ENCODE measurements at places on chromosomes 11 and 22.
A peak's percentile ranks its signal among the peaks of the same experiment; 100 is the strongest.

DNA sequence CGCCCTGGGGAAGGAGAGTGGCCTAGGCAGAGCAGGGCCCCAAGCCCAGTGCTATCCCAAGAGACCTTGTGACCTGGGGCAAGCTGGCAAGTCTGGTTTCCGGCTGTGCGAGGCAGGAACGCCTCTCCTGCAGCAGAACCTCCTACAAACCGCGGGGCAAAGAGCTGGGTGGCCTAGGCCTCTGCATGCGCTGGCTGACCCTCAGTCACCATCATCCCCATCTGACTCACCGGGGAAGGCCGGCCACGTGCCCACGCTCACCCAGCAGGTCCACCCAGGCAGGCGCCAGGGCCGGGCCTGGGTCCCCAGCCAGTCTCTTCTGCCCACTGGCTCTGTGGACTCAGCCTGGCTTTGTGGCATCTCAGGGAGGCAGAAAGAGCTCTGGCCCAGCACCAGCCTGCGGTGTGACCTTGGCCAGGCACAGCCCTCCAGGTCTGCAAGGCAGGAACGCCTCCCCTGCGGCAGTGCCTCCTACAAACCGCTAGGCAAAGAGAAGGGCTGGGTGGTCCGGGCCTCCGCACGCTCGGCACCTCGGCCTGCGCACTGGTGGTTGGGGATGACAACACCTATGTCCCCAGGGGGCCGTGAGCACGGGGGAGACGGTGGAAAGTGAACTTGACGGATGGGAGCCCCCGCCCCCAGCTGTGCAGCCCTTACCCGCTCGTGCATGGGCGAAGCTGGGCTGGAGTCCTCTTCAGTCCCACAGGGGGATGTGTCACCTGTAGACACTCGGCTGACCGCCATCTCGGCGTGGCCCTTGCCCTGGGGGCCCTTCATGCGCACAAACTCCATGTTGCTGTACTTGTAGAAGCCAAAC, 38.2 kb downstream of the KIAA0930 start:
- DNase-seq = no peak

- no peak for DNase-seq
Observed at GRCh38 chr11:78031629-78032028, 8.6 kb upstream of the KCTD14 start.

GRCh38 chr22:24727218-24727851, 47.2 kb downstream of the PIWIL3 start:
- DNase-seq = no peak

- DNase-seq = no peak
Observed at GRCh38 chr11:17314232-17314547, 37.4 kb upstream of the NCR3LG1 start.

DNA sequence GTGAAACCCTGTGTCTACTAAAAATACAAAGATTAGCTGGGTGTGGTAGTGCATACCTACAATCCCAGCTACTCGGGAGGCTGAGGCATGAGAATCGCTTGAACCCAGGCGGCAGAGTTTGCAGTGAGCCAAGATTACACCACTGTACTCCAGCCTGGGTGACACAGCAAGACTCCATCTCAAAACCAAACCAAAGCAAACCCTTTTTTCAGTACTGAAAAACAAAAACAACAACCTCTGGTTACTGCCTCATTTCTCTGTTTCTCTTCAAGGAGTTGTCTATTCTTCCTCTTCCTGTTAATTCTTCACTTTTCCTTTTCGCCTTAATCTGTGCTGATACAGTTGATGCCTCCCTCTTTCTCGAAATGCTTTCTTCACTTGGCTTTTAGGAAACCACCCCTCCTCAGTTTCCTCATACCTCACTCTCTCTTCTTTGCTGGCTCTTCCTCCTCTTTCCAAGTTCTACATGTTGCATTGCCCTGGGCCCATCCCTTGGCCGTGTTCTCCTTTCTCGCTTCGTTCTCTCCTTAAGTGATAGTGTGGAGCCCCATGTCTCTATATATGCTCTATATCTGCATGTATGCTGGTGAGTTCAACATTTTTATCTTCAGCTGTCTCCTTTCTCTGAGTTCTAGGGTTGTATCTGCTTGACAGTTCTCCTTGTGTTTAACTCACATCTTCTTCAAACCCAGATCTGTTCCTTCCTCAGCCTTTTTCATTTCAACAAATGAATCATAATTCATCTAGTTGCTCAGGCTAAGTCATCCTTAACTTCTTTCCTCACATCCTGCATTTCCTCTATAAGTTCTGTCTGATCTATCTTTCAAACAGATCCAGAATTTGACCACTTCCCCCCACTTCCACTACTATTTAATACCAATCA, 37.1 kb downstream of the NUCB2 start:
- DNase-seq = no peak

DNA sequence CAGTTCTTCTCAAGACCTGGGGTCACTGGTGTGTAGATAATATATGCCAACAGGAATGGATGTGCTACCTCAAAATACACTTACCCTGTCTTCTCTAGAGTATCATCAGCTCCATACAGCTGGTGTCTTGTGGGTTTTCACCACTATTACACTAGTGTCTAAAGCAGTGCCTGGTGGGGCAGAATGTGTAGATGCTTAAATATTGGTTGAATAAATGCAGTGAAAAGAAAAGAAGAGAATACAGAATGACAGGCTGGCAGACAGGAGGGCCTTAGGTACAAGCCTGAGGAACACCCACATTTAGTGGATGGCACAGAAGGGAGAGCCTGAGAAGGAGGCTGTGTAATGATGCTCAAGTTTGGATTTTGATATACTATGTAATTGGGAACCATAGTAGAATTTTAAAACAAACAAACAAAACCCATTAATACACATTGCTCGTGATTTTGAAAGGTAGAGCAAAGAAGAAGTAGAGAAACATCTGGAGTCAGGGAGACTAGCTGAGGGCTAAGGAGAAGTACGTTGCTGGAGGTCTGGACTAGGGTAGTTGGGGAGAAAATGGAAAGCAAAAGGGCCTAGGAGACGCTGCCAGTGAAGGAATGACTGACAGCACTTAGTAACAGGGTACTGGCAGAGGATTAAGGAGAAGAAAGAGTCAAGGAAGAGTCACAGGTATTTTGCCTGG, 20.5 kb upstream of the RAG2 start:
- DNase-seq = no peak

DNA sequence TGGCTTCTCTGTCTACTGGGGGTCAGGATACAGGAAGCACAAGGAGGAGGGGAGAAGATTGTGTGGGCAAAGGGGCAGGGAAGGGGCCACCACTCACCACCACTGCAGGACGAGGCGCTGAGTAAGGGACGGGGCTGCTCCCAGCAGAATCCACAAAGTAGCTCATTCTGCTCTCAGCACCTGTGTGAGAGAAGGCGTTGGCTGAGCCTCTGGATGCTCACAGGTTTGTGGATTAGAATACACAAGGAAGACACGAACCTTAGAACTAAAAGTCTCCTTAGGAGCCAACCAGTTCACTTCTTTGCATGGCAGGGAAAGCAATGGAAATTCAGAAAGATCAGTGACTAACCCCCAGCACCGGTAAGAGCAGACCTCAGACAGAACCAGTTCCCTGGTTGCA, 14.4 kb downstream of the ETS1 start:
- no peak for DNase-seq

- DNase-seq = no peak
Observed at GRCh38 chr11:313787-314553, at the start of gene IFITM1. IFITM1 (plus strand) TSS chr11:314040; CDS start chr11:314171, 131 bp downstream.

DNA sequence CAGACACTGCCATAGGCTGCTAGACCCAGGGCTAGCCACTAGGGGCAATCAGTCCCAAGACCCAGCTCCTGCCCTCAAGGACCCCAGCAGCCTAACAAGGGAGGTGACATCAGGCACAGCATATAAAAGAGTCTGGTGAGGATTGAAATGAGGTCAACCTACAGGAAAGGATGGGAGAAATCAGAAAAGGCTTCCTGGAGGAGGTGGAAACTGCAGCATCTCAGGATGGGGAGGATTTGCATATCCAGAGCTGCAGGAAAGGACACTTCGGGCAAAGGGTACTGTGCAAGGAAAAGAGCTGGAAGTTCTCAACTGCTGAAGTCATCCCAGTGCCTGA, 2.9 kb upstream of the ARFGAP2 start:
- peak; percentile 88 for DNase-seq

- DNase-seq = no peak
Observed at GRCh38 chr11:98561252-98561651, 459.5 kb upstream of the CNTN5 start.

DNA sequence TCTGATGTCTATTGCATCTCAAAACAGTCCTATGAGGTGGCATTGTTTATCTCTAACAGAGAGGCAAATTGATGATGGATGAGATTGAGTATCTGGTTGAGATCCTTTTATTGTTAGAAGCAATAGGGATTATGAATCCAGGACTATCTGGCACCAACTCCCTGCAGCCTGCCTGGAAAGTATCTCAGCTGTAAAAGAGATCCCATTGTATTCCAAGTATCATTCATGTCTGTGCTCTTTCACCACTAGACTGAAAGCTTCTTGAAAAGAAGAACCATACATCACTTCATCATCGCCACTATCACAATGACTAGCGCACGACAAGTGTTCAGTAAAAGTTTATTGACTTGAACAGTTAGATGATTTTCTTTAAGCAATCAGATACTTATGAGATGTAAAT, 41.9 kb upstream of the PCF11 start:
- DNase-seq = no peak

DNA sequence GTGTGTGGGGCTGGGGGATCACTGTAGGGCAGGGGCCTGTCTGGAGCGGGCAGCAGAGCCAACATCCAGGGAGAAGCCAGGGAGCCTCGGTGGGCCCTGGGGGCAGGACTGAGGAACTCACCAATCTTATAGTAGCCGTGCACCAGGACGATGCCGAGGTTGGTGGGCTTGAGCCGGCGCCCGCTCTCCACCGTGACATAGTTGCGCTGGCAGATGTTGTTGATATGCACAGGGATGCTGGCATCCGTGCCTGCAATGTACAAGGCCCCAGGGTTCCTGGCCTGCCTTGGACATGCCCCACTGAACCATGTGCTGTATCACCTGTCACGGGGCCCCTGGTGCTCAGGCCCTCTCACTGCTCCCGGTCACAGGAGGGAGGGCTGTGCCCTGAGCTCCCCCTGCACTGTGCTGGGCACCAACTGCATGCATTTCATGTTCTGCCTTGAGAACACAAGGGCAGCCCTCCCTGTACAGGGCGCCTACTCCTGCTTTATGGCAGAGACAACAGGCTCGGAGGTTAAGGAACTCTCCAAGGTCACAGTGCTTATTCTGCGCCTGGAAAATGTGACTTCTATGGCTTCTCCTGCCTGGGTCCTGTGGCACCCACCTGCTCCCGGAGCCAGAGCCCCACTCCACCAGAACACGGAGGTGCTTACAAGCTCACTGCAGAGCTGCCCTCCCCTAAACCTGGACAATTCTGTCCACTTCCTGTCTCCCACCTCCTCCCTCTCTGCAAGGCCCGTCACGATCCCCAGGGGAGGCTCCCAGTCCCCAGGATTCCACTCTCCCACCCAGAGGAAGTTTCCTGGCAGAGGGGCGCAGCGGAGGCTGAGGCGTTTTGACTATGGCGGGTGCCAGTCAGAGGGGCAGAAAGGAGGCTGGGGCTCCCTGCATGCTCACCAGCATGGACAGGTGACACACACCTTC, 7.8 kb upstream of the PPM1F start:
- no peak for DNase-seq

DNA sequence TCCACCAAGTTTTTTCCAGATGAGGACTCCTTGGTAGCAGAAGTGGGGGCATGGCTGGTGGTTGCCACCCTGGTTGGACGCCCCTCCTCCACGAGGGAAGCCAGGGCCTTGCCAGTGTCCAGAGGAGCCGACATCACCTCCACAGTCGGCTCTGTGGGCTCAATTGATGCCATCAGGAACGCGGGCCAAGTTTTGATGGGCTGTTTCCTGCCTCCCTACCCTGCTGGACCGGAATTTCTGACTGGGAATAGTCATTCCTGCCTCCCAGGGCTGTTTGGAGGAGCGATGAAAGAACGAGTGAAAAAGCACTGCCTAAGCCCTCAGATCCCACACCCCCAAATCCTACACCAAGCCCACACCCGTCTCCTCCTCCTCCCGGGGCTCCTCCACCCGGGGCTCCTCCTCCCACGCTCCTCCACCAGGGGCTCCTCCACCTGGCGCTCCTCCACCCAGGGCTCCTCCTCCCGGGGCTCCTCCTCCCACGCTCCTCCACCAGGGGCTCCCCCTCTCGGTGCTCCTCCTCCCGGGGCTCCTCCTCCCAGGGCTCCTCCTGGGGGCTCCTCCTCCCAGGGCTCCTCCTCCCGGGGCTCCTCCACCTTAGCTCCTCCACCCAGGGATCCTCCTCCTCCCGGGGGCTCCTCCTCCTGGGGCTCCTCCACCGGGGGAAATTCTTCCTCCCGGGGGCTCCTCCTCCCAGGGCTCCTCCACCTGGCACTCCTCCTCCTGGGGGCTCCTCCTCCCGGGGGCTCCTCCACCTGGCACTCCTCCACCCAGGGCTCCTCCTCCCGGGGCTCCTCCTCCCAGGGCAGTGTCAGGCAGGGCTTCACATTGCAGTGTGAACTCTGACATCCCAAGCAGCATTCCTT, 10.0 kb upstream of the PRR5 start:
- DNase-seq = peak; percentile 82

DNA sequence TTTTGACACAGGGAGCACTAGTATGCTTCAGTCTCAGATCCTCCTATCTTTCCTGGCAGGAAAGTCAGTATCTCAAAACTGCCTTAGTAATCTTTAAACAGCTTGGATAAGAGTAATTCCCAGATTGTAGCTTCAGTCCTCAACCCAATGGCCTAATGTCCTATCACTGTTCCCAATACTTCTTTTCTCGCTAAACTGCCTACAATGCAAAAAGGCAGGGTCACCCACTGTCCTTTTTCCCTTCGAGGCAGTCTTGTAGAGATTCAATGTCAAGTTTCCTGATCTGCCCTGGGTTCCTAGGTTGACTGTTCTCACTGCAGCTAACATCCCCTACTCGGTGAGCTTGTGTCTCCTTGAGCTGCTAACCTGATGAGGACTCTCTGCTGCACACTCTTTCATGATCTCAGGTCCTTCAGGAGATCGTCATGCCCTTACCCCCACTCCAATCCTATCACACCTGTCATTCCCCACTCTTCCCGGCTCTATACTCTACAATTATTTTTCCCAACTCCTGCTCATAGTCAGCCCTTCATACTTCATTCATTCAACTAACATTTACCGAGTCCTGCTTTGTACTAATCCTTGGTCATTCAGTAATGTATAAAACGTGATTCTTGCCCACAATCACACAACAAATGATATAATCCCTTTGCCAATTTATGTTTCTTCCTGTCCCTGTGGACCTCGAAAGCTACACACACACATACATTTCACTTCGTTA, 904 bp downstream of the C2CD3 start:
- DNase-seq = no peak

DNA sequence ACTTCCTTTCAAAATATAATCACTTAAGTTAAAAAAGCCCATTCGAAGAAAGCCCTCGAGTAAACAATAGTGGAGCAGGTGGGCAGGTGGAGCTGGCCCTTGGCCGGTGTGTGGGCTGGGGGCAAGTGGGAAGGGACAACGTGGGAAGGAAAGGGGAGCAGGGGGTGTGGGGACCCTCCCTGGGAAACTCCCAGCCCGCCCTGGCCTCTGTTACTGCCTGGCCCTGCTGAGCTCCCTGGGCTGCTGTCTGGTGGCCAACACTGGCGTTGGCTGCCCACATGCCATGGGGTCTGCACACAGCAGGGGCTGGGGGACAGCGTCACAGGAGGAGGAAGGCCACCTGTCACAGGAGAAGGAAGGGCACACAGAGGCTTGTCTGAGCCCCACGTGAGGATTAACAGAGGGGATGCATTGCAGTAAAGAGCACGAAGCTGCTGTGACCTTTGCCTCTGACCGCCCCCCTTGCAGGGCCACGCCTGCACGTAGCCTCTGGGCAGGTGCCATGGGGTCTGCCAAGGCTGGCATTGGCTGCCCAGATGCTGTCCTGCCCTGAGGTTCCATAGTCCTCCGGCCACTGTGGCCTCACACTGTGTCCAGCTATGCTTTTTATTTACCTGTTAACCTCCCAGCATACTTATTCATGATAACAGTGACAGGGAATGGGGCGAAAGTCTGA, 36.2 kb upstream of the CCDC188 start:
- no peak for DNase-seq

- DNase-seq = no peak
Observed at GRCh38 chr22:26711205-26711963, 54.0 kb downstream of the MIAT start.
